Jurkat, Clone E6-1 (cell line): ENCODE measurements at places on chromosomes 3 and 15.
A peak's percentile ranks its signal among the peaks of the same experiment; 100 is the strongest.

DNA sequence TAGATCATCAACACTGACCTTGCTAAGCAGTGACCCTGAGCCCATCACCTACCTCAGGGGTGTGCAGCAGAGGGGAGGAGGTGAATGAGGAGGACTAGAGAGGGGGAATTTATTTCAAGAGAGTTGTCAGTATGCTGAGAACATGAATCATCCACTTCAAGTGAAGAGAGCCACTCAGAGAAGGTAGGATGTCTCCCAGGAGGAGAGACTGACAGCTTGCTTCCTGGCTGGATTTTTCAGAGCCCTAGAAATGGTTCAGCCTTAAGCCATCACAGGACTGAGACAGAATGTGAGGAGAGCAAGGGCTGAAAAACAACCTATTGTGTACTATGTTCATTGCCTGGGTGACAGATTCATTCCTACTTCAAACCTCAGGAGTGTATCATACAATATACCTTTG is 34.8 kb downstream of the CCNL1 start:
- no peak for DNase-seq

- DNase-seq, result no peak
Measured at GRCh38 chr3:46852839-46853355, 10.3 kb downstream of the MYL3 start.

GRCh38 chr3:127417709-127418559 is 130.1 kb upstream of the PRR20G start:
- DNase-seq, result no peak

GRCh38 chr3:32240159-32240545 is 1.7 kb downstream of the CMTM8 start:
- peak; percentile 69 for DNase-seq

- DNase-seq, result no peak
Measured at GRCh38 chr15:75149867-75150709, 51.6 kb upstream of the C15orf39 start.

DNA sequence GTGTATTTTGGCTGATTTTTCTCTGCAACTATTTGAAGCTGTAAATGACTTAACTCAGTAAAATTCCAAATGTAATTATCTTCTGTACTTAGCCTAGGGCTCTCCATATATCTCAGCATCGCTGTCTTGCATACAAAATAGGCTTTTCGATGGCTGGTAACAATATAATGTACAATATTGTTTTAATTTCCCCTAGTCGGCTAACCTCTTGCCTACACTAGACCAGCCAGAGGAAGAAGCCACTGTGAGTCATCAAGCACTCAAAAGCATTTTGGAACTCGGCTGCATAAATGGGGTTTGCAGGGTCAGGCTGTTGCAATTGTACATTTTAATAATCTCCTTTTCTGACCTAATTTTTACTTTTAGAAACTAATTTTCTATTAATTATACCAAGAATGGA is 583.8 kb downstream of the FOXP1 start:
- no peak for DNase-seq

DNA sequence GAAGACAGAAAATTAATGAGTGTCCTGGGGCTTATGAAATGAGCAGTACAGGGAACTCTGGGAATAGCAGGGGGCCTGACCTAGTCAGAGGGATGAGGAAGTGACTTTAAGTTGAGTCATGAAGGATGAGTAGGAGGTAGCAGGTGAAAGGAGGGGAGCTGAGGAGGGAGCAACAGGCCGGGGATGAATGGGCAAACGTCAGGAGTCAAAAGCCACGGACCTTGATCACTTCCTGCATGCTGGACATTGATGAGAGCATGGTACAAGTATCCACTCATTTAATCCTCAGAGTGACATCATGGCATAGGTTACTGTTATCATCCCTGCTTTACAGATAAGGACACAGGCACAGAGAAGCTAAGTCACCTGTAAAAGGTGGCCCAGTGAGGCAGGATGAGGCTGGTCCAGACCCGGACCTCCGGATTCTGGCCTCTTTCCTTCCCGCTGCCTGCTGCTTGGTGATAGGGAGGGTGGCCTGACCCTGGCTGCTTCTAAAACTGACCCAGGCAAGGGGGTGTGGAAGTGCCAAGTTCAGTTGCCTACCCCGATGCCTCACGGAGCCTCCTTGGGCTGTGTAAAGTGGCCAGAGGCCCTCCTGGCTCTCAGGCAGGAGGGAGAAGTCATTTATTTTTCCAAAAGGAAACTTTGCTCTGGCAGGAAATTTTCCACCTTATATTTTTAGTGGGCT is 7.6 kb downstream of the CORO2B start:
- no peak for DNase-seq

- no peak for DNase-seq
Measured at GRCh38 chr3:61149236-61149635, 102.0 kb downstream of the FHIT start.

GRCh38 chr3:129305592-129306091 is 27.0 kb downstream of the HMCES start:
- no peak for DNase-seq

DNA sequence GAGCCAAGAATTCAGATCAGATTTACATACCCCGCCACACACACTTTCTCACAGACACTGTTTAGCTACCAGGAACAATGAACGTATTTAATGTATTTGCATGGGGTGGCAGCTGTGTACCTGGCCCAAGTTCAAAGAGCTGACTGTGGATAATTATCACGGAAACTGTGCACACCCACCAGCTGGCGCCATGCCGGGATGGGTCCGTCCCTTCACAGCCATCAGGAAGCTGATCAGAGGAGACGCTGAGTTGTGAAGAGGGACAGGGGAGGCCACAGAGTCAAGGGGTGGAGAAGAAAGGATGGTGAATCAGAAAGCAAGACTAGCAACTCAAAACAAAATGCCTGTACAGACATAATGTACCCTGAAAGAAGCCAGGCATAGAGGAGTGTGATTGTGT is 13.1 kb upstream of the PLA2G4D start:
- DNase-seq, result peak; percentile 32

DNA sequence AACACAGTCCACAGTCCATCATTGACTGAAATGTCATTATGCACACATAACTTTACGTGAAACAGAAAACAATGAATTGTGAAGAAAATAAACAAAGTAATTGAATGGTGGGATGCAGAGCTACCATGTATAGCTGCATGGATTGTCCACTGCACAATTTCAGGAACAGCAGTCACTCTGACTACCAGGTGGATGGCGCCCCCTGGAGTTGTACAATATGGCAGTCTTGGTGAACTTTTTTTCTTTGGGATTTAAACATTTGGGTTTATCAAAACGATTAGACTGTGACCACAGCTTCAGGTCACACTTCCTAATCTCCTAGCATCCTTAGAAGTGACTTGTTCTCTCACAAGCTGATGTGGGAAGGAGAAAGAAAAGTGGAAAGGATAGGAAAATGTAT is 48.9 kb upstream of the TCF12 start:
- DNase-seq, result peak; percentile 67

- no peak for DNase-seq
Measured at GRCh38 chr3:158248261-158248660, 138.4 kb downstream of the RSRC1 start.

DNA sequence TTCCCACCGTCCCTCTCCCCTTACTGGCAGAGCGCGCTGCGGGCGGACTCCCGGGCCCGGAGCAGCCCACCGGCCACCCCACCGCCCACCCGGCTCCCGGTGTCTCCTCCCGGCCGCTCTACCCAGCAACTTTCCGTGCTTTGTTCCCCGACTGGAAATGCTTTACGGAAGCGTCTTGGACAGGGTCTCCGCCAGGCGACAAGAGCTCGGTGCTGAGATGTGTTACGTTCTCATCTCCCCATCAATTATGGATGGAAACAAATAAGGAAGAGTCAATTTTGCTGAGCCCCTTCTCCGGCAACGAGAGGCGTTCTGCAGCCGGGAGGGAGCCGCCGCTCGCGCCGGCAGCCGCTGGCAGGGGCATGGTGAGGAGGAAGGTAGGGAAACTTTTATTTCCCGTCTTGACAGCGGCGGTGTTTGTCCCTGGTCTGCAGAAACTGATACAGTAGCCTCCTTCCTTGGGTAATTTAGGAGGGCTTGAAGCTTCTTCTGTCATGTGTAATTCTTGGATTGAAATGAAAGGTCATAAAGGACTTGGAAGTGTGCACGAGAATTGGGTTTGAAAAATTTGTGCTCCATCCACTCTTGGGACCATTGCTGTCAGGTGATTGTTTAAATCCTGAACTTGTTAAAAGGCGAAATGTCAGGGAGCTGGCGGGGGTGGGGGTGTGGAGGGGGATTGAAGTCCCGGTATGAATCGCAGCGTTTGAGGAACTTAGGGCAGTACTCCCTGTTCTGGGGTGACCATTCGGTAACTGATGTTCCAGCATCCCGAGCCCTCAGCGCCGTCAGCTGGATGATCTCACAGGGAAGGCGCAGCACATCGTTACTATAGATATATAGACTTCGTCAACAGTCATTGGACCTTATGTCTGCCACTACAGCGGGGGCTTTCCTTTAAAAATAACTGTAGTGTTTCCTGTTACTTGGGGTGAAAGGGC is 1.5 kb downstream of the SEMA6D start:
- DNase-seq, result no peak

DNA sequence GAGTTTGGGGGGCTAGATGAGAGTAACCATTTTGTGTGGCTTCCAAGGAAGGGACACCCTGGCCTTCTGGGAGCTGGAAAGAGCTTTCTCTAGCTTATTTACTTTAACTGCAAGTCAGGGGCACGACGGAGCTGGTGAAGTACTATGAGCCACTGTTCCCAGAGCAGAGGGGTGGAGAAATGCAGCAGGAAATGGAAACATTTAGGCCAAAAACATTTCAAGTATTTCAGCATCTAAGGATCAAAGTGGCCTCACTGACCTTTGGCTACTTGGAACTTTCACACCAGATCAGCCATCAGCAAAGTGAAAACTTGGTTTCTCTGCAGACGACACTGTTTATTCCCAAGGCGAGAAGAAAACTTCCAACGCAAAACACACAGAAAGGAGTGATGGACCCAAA is 7.9 kb downstream of the DGKG start:
- DNase-seq, result no peak

DNA sequence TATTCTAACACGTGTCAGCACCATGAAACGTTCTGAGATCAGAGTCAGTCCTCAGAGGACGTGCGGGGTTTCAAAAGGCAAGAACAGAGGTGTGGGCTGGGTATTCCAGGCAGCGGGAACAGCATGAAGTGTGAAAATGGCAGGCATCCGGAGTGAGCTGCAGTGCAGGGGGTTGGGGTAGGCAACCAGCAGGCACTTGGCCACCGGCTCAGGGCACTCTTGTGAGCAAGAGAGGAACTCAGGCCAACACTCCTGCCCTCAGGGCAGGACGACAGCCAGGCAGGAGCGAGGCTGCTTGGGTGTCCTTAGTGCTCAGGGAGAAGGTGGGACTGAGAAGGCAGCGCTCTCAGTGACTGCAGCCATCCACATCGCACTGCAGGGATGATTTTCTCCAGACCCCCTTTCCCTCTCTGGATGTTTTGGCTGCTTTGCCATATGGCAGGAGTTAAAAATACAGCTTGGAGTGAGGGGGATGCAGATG is 151.1 kb downstream of the NUP210 start:
- no peak for DNase-seq

GRCh38 chr3:43624619-43625305 is 3.0 kb upstream of the ANO10 start:
- DNase-seq, result no peak

- DNase-seq, result no peak
Measured at GRCh38 chr3:87548271-87548670, 271.9 kb upstream of the POU1F1 start.

DNA sequence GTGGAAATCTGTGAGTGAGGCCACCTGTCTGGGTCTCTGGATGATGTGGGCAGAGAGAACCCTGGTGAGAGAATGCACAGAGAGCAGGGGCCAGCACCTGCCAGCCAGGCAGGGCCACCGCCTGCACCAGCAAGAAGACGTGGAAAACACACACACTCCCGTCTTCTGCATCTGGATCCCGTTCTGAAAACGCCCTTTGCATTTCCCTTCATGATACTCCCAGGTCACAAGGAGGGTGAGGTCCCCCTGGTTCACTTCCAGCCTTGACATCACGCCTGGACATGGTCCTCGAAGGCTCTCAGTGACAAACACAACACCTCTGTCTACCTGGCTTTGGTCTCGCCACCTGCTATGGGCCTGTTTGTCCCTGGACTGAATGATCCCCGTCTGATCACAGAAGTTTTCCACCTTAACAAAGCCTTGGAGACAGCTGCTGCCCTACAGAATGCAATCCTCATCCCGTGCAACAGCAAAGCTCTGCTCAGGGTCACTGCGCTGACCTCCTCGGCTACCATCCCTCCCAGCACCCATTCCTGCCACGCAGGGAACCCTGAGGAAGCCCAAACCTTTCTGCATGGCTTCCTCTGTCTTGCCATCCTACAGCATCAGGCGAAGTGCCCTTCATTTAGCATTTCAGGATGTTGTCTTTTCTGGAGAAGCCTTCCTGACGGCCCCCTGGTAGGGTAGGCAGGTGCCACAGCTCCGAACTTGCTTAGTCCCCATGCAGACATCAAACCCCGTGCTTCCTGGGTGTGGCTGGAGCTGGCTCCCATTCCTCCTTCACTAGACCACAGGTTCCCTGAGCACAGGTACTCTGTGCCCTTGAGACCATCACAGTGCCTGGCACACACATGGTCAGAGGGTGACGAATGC is 122.5 kb downstream of the ATP10A start:
- no peak for DNase-seq

GRCh38 chr3:69377262-69377661 is 8.6 kb downstream of the FRMD4B start:
- DNase-seq, result no peak
